ENCODE measurements at places on chromosomes 5 and 9. TPM values are rescaled to one million over a fixed set of nuclear protein-coding genes. Genes with fewer than 3 reads are reported as not detected.

Gene GPRIN1
- 2.5 TPM for total RNA-seq

Gene GAPT
- total RNA-seq: not detected

Gene PRDM9
- not detected for total RNA-seq

Gene PRUNE2
- 1.4 TPM for total RNA-seq

Gene PCDHA2
- total RNA-seq: not detected

Gene ADAMTS16
- total RNA-seq: 0.28 TPM

Gene SPINK14
- total RNA-seq: not detected

Gene SLC6A3
- not detected for total RNA-seq

Gene ARL14EPL
- not detected for total RNA-seq

Gene TAS2R1
- not detected for total RNA-seq

Gene C5orf58
- not detected for total RNA-seq

Gene MEIKIN
- total RNA-seq: not detected

Gene ITGA2
- total RNA-seq: 83.6 TPM

Gene PCDHA12
- total RNA-seq: not detected

Gene GPX8
- 201 TPM for total RNA-seq

Gene ACTBL2
- total RNA-seq: 1.7 TPM

Gene FYB1
- total RNA-seq: not detected

Gene SEMA5A
- total RNA-seq: 12.5 TPM

Gene IPO11
- total RNA-seq: 40.0 TPM

All from IMR-90 (cell line).